ENCODE measurements at places on chromosomes 1 and 21.

DNA sequence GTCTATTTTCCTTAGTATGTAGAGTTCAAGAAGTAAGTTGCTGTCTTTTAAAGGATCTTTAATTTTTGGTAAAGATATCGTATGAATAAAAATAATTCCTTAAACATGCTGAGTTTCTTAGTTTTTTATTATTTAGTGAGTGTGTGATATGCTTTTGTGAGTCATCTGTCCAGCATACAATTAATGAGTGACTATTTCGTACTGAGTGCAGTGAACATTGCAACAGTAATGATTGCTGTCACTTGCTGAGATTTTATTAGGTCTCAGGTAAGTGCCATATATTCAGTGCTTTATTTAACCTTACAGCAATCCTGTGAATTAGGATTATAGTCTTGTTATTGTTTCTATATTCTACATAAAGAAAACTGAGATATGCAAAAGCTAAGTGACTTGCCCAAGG lies 22.6 kb downstream of the MIGA1 start:
- DNase-seq: no peak

GRCh38 chr21:25734654-25734903 lies 125 bp downstream of the ATP5PF start:
- no peak for DNase-seq

GRCh38 chr1:204744107-204744779 lies 58.7 kb upstream of the LRRN2 start:
- DNase-seq: no peak

- DNase-seq: no peak
Measured at GRCh38 chr1:204589409-204590038, 73.3 kb downstream of the MDM4 start.

GRCh38 chr1:53575141-53575954 lies 116.1 kb downstream of the DMRTB1 start:
- DNase-seq: no peak

- DNase-seq: no peak
Measured at GRCh38 chr1:88060750-88061491, 623.2 kb upstream of the PKN2 start.

GRCh38 chr1:197862671-197863070 lies 39.8 kb upstream of the C1orf53 start:
- no peak for DNase-seq

DNA sequence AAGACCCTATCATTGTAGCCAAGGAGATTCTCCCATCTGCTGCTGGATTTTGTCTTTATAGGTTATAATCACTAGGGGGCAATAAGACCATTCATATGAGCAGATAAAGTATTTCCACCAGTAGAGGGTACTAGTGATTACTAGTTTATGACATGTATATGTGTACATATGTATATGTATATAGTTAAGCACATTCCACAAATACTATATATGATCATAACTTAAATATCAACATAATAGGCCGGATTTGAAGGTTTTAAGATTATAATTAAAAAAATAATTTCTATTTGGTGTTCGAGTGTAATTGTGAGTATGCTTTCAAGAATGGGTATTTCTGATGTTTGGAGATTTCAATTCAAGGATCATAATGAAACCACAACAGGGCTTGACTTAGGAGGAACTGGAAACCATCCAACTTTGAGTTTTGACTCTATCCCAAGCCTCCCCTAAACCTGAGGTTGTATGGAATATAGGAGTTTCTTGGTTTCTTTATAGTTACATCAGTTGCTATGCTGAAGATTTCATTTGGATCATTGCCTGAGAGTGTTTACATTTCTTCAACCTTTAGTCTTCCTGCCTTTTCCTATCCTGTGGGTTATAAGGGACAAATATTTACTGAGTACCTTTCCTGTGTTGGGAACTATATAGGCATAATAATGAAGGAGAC lies 16.9 kb downstream of the TCEANC2 start:
- no peak for DNase-seq

- DNase-seq: peak; percentile 64
Measured at GRCh38 chr21:42233067-42233961, 14.4 kb downstream of the ABCG1 start.

- no peak for DNase-seq
Measured at GRCh38 chr1:88697503-88697902, 13.4 kb downstream of the PKN2 start.

- no peak for DNase-seq
Measured at GRCh38 chr1:188394677-188395076, 1565.9 kb downstream of the PLA2G4A start.

GRCh38 chr1:1435106-1435903 lies at the start of gene VWA1:
Gene VWA1 (plus strand): TSS chr1:1435690. CDS start chr1:1435749, 59 bp downstream.
- DNase-seq: peak; percentile 54

DNA sequence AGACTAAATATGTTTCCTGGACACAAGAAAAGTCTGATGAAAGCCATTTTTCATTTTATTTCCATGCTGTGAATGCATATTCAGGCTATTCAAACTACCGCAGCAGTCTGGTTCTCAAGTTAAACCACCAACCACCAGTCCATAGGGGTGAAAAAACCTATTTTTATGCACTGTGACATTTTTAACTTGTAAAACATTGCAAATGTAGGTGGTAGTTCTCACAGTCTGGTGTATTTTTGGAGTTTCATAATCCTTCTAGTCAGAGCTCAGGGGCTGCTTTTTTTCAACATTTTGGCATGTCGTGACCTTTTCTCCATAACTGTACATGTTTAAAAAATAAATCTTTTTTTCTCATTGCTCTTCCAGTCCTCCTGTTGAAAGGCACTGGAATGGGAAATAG lies 907.6 kb upstream of the ADGRL2 start:
- DNase-seq: no peak

GRCh38 chr1:154573168-154573510 lies 5.6 kb downstream of the CHRNB2 start:
- DNase-seq: no peak

DNA sequence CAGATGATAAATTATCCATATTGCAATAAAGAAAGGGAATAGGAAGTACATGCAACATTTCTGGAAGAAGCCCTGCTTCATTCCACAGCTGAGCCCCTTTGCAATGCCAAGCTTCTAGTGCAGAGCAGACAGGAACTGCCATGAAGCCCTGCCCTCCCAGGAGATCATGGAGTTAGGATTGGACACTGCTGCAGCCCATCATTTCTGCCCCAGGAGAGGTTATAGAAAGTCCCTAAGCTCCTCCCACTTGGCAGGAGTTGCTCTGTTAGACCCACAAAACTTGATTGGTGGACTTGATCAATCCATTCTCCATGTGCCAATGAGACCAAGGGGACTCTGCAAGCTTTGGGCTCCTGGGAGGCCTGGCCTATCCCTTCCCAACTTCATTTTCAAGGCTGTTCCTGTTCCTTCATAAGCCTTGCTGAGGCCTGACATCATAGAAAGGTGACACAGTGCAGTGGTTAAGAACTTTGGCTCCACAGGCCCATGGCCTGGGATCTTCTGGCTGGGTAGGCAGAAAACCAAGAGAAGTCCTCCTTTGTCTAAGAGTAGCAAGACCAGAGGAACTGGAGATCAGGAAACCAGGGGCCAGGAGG lies 1.3 kb upstream of the LAPTM5 start:
- DNase-seq: no peak

GRCh38 chr1:231882790-231883189 lies 256.2 kb downstream of the DISC1 start:
- no peak for DNase-seq

DNA sequence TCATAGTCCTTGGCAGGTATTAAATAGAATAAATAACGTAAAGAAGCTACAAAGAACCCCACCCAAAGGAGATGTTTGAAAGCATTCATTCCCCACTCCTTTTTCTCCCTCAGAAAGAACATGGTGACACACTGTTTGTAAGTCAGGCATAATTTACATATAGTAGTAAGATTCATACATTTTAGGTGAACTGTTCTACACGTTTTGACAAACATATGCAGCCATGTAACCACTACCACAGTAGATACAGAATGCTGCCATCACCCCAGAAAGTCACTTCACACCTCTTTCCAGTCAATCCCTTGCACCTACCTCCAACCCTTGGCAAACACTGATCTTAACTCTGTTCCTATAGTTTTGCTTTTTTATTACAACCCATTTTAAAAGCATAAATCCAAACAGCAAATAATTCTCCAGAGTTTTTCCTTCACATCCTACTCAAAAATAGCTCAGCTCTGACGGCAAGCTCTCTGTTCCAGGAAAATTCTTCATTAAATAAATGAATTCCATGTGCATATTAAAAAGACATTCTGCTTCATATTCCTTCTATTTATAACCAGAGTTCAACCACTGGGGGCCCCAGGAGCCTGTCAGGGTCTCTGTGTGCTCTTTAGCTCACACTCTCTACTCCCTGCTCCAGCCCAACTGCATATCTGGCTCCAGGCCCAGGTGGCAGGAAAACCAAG lies 258.8 kb downstream of the PLPP3 start:
- DNase-seq: no peak

DNA sequence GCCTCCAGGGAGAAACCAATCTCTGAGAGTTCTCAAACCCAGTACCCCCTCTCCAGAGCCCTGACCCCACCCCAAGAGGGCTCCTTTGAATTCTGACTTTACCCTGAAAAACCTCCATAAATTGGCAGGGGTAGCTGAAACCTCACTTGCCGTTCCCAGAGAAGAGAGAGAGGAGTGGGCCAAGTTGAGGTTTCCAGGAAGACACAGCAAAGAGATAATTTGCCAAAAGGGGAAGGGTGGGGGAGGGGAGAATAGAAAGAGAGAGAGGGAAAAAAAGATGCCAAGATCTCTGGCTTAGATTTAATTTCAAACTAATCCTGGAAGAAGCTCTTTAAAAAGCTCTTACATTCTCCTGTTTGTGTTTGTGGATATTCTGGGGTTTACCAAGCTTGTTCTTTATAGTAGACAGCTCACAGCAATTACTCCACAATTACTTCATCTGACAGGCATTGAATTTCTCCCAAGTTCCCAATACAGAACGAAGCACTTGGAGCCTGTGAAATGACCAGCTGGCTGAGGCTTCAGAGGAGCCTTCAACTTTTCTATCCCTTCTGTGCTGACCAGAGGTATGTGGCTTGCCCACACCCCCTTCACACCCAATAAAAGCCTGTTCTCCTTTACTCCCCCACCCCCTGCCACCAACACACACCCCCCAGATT lies 1.1 kb upstream of the GRHL3 start:
- no peak for DNase-seq

- no peak for DNase-seq
Measured at GRCh38 chr1:157235307-157235706, 97.1 kb upstream of the ETV3 start.

DNA sequence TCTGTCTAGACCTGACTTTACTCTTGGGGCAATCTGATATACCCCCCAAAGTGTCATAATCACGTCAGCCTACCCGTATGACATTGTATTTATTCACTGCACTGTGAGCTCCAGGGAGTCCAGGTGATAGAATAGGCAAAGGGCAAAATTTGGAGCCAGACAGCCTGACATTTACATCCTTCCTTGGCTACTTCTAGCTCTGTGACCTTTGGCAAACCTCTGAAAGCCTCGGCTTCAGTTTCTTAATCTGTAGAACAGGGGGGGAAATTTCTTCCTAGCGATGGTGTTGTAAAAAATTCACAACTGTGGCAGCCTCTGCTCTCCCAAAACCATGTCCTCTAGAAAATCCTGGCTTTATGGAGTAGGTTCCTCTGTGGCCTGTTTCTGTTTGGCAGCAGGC lies 240.9 kb downstream of the KIF26B start:
- no peak for DNase-seq

GRCh38 chr1:7705908-7706216 lies 65.2 kb upstream of the VAMP3 start:
- no peak for DNase-seq

DNA sequence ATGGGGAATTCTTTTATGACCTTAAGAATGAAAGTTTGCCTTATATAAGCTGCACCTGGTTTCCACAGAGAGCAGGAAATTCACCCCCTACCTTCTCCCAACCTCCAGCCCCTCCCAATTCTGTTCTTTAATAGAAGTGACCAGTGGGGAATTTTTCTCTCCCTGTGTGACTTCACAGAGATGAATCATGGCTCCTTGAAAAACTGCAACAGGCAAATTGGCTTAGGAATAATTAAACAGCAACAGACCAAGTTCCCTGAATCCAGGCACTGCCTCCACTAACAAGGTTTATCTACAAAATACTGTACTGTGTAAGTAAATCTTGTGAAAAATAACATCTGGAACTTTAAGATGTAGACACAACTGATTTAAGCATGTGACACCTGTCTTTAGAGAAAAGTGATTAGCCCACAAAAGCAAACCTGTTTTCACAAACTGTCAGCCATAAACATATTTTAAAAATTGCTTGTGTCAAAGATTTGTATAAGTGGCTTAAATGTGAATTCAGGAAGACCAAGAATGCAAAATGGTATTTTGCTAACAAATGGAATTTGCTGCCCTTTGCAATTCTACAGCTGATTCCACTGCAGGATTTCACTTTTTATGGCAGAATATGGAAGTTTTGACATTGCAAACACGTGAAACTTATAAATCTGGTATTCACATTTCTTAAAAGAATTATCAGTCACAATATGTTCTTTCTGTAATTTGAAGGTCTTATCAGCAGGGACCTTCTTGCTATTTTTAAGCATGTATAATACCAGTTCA lies 54.0 kb downstream of the ALG14 start:
- DNase-seq: no peak

DNA sequence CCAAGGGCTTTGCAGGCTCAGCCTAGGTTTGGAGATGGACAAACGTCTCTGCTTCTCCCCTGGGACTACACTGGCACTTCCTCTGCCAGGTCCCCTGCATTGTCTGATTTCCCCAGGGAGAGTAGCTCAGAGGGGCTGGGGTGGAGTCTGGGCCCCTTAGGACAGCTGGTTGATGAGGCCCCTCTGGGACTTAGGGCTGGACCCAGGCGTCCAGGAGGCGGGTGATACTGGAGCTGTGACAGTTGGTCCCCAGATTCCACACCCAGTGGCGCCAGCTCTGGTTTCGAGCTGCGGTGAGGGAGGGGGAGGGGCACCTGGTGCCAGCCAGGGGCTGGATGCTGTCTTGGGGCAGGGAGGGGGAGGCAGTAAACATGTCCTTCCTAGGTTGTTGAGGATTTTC lies 7.4 kb upstream of the MEX3A start:
- DNase-seq: no peak

DNA sequence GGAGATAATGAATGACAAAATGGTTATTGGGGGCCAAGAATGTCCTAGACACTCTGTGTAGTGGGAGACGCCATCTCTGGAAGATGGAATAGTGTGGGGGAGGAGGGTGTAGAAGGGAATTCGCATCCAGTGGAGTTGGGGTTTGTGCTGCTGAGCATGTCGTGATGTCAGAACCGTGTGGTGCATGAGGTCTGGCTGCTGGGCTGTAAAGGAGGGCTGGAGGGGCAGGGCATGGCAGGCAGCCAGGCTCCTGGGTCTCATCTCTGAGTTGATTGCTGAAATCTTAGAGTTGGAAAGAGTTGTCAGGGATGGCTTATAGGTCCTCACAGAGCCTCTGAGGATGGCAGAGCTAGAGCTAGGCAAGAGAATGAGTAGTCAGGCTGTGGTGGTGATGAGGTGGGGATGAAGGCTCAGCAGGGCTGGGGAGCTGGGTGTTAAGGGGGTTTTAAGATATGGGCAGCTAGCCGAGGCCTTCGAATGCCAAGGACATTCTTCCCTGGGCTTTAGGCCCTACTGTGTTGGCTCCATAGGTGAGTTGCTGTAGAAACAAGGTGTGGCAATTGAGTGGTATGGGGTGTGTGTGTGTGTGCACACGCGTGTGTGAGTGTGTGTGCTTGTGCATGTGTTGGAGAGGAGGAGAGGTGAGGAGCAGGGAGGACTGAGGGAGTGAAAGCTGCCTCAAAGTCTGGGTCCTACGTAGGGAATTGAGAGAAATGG lies 1.9 kb downstream of the PPFIA4 start:
- DNase-seq: no peak

- DNase-seq: no peak
Measured at GRCh38 chr1:20149601-20150325, 10.6 kb downstream of the PLA2G2F start.
